NCI-H460 (cell line): ENCODE measurements at places on chromosomes 11 and 22. TPM values are rescaled to one million over a fixed set of nuclear protein-coding genes. Genes with fewer than 3 reads are reported as not detected.
A peak's percentile ranks its signal among the peaks of the same experiment; 100 is the strongest.

SLC22A9 gene
- total RNA-seq: not detected in 2 replicates

DNA sequence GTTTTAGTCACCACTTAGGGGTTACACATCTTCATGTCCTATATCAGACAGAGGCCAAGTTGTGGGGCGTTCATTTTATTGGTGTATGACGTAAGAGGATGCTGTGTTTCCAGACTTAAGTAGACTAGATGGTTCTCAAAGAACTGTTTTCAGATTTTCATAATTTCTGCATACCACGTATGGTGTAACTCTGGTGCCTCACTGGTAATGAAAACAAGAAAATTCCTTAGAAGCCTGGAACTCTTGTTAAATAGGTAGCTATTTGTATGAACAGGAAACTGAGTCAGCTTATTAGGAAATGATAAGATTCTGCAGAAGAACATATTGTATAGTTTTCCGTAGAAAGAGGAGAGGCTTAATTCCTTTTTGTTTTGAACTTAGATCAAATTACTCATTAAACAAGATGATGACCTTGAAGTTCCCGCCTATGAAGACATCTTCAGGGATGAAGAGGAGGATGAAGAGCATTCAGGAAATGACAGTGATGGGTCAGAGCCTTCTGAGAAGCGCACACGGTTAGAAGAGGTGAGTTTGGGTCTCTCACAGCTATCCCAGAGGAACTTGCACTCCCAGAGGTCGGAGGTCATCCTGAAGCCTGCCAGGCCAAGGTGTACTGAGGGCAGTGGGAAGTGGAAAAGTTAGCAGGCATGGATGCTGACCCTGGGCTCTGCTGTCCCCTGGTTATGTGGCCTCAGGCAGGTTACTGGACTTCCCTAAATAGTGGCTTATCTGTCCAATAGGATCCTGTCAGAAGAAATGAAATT is 3.9 kb downstream of the CDC45 start:
- DNase-seq: no peak

MOGAT2 gene
- not detected in 2 replicates for total RNA-seq

DNA sequence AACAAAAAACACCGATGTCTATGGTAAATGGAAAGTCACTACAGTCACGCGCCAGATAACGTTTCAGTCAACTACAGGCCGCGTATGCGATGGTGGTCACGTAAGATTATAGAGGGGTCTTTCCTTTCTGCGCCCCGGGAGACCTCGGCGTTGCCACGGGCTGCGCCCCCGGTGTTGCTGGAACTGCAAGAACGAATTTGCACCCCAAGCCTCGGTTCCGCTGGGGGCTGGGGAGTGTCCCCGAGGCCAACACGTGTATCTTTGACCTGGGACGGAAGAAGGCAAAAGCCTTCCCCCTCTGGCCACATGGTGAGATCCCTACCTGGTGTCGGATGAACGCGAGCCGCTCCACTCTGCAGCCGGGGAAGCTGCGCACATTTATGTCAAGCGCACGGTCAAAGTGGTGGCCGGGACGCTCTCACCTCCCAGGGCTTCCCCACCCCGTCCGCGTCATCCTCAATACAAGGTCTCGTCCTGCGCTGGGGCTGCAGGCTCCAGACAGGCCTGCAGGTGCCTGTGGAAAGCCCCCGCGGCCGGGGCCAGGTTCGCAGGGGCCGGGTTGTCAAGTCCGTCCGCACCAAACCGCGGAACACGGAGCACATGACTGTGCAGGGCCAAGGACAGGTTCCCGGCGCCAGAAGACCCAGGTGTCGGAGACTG is 29.3 kb upstream of the APLP2 start:
- DNase-seq: no peak

DNA sequence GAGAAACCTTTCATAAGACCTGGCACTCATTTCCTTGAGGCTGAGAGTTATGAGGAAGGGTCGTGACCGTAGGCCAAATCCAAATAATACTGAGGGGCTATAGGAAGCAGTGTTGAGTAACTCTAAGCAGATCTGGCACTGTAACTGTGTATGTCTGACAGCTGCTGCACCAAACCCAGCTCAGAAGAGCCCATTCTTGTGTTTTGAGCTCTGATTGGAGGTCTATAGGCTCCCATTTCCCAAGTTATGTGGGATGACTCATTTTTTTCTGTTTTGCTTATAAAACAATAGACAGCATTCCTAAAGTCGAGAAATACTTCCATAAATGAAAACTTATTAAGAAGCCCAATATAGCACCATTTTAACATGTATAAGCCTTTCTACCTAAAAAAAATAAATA is 645.8 kb downstream of the DLG2 start:
- no peak for DNase-seq

KDM2A gene
- total RNA-seq: 15.1 and 18.5 TPM in 2 replicates

- no peak for DNase-seq
Observed at GRCh38 chr22:41642331-41643110, 21.4 kb downstream of the XRCC6 start.

DNA sequence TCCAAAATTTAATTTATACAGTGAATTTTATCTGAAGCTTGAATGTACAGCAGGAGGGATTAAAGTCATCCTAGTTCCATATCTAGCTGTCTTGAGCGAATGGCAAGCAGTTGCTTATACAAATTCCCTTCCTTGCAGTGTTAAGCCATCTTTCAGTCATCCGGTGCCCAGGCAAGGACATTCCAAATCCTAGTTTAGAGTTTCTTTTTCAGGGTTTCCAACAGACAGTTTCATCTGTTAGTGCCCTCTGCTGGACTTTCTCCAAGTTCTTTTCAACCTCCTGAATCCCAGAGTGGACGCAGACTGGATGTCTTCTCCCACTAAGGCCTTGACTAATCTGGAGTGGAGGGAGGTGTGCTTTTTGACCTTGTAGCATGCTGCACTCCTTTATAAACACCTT is 45.4 kb downstream of the GRAMD1B start:
- DNase-seq: peak; percentile 61
